ENCODE measurements at places on chromosomes 2 and 18.

GRCh38 chr2:216505133-216506106 lies 6.8 kb downstream of the RPL37A start:
- no peak for DNase-seq

DNA sequence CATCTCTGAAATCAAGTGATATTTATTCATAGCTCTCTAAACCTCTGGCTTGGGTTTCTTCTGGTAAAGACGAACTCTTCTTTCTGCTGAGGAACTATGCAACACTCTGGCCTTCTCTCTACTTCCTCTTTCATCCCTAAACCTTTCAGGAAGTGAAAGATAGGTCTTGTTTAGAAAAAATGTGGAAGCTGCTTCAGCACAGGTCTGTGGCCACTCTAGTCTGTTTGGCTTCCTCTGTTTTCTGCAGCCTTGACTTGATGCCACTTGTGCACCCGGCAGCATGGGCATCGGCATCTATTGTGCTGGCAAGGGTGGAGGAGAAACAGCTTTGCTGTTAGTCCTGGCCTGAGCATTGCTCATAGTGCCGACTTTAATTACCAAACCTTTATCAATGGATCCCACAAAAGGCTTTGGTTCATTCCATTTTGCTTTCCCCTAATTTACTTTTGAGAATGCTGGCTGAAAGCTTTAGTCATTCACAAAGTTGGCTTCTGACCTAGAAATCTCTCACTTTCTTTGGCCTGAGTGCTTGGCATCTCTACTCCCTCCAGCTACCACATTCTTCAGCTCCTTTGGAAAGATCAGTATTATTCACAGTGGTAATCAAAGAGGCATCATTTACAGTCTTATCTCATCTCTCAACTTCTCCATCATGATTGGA lies 32.0 kb upstream of the GPR39 start:
- no peak for DNase-seq

GRCh38 chr2:68921646-68922045 lies 31.0 kb downstream of the GKN2 start:
- DNase-seq, result no peak

DNA sequence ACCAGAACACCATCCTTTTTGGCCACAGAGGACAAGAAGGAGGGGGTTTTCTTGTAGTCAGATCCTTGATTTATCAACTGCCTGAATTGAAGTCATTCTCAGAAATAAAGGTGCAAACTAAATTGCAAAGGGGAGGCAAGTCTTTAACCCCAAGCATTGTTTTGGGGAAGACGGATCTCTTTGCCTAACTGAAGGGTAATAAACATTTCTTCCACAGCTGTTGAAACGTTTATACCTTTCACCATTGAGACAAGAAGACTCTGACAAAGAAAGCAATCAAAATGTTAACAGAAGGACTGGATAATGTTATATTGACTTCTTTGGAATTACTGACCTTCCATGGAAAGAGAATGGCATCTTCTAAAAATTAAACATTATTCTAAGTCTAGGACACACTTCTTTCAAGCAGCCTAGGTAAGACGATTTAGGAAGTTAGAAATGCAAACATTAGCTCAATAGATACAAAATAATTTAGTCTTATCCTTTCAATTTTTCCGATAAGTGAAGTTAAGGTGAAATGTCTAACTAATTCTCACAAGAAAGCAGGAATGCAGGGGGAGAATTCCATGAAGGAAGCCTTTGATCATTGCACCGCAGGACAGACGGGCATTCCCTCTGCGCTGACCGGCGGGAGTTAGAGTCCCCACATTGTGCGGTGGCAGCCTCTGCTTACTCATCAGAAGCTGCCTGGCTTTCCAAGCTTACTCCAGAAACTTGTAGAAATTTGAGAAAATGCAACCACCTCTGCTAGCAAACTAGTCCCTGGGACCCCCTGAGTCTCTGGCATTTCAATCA lies 69.4 kb upstream of the COPS8 start:
- no peak for DNase-seq

DNA sequence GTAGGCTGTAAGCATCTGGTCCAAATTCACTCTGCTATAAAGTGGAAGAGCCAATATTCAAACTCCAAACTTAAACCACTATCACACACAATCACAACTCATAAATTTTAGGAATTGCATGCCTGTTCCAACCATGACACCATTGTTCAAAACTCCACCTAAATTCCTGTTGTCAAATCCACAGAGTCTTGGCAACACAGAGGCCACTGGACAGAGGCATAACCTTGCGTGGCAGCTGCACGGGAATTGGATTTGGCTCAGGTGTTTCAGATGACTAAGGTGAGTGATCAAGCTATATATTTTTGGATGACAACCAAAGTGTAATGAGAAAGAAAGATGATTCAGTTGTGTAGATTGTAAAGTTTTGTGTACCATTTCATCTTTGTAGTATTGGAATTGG lies 422.7 kb upstream of the TNP1 start:
- DNase-seq, result no peak

GRCh38 chr18:40532046-40532445 lies 1423.0 kb upstream of the PIK3C3 start:
- DNase-seq, result no peak

- no peak for DNase-seq
Observed at GRCh38 chr2:9750224-9751215, 92.8 kb upstream of the TAF1B start.

DNA sequence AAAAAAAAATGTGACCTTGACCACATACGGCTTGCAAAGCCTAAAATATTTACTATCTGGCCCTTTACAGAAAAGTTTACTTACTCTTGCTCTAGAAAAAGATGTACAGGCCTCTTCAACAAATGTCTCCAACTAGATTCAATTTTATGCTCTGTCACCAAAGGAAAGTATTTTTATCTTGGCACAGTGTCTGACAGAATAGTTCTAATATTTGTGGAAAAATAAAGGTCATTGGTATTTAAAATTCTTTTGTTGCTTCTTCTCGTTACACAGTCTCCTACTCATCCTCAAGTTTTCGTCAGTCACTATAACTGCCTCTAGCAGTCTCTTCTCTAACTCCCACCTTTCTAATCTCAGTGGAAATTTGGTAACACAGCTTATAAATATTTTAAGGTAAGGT lies 1.4 kb downstream of the RBKS start:
- DNase-seq, result no peak

- DNase-seq, result no peak
Observed at GRCh38 chr2:102508863-102509262, 35.8 kb downstream of the SLC9A4 start.

DNA sequence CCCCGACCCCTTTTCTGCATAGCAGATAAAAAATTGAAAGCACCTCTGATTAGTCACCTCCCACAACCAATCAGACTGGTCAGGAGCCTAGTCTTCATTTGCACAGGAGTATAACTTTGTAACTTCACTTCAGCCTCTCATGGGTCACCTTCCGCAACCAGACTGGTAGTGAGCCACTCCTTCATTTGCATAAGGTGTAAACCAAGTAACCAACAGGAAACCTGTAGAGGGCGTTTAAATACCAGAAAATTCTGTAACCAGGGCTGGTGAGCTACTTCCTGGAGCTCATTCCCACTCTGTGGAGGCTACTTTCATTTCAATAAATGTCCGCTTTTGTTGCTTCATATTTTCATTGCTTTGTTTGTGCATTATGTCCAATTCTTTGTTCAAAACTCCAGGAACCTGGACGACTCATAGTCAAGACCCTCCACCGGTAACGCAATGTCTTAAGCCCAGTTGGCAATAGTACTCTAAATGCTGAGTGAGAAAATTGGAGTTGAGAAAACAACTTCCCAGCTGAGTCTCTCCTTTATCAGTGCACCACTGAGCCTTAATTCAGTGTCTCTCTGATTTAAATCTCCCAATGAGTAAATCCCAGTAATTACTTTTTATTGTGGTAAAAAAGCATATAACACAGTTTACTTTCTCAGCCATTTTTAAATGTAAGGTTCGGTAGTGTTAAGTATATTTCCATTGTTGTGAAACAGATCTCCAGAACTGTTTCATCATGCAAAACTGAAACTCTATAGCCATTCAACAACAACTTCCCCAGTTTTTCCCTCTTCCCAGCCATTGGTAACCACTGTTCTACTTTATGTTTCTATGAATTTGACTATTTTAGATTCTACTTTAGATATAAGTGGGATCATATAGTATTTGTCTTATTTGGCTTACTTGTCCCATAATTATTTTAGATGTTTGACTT lies 392.7 kb upstream of the SLC8A1 start:
- no peak for DNase-seq

- no peak for DNase-seq
Observed at GRCh38 chr18:49980896-49981295, 167.6 kb upstream of the ACAA2 start.

GRCh38 chr2:16513626-16514025 lies 152.0 kb downstream of the CYRIA start:
- DNase-seq, result no peak

DNA sequence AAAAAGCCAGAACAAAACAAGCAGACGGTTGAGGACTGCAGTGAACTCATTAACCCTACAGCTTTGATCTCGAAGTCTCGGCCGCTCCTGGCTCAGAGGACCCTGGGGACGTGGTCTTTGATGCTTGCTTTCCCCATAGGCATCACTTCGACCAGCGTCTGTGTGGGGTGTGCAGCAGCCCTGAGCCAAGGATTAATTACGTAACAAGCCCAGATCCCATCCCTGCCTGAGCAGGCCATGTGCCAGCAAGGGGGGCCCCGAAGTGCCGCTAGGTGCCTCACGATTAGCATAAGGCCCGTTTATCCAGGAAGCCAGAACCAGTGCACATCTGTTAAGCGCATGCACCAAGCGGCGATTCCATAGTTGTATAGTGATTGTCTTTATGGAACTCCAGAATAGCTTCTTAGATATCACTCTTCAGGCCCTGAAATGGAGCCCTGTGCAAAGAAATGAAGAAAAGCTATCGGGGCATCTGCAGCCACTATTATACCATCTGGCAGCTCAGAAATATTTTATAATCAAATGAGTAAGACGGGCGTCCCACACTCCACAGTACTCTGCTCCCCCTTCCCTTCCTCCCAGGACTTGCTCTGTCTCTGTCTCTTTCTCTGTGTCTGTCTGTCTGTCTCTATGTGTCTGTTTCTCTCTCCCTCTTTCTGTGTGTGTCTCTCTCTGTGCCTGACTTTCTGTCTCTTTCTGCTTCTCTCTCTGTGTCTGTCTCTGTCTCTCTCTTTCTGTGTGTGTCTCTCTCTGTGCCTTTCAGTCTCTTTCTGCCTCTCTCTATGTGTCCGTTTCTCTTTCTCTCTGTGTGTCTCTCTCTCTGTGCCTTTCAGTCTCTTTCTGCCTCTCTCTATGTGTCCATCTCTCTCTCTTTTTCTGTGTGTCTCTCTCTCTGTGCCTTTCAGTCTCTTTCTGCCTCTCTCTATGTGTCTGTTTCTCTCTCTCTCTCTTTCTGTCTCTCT lies 41.7 kb downstream of the HPCAL1 start:
- DNase-seq, result no peak

GRCh38 chr18:13269521-13270011 lies 51.0 kb downstream of the LDLRAD4 start:
- no peak for DNase-seq

DNA sequence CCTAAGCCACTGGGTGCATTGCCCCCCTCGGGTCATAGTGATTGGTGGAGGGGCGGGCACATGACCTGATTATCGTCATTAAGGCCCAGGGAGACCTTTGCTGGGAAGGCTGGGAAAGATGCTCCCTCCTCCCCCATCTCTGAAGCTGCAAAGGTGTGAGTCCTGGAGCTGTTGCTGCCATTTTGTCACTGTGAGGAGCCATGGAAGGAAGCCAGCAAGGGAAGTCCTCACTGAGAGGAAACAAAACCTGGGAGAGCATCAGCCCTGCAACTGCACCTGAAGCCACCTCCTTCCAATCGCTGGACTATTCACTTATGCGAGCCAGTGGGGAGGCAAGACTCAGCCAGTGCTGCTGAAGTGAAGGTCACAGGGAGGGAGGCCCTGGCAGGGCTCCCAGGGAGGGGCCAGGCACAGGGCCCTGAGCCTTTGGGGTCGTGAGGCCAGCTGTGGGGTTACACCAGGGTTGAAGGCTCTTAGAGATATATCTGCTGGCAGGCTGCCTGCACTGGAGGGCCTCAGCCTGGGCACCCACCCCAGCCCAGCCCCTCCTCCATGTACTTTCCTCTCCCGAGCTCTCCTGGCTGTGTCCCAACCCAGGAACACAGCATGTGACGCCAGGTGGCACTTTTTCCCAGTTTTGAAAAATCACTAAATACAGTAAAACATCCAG lies 10.7 kb upstream of the FAHD2A start:
- DNase-seq, result no peak

DNA sequence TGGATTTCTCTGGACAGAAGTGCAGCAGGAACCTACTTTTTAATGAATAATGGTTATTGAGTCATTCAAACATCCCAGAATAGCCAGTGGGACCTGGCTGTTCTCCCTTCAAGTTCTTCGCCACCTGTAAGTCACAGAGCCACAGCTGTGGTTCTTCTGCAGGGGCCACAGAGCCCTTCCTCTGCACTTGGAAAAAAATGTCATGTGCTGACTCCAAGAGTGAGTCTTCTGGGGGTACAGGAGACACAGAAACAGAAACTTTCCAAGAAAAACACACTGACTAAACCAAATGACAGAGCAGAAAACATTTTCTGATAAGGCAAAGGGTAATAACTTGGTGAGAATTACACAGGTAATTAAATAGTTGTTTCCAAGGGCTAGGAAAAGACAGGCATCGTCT lies 68.7 kb upstream of the FN1 start:
- DNase-seq, result no peak

DNA sequence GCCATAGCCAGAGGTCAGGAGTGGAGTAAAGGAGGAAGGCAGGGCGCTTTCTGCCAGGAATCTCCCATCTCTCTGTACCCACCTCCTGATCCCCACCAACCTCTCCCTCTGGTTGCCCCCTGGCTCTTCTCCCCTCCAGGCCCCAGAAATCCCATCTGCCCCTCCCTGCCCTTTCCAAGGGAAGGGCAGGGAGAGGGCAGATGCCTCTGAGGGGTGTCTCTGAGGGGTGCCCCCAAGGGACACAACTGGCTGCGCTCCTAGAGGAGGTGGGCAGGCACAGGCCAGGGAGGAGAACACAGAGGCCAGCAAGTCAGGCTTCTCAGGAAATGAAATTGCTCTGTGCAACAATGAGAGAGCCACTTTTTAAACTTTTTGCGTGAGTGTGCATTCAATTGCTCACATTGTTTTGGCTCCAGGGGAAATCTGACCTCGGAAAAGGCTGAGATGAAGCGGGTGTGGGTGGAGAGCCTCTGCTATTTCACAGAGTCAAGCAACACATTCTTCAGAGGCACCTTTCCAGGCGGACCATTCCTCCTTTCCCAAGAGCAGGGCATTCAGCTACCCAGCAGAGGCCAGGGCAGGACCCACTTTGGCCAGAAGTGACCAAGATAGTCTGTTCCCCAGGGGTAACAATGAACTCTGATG lies 125.5 kb downstream of the SMAD7 start:
- DNase-seq, result no peak
